ENCODE measurements at places on chromosomes 4 and X.
A peak's percentile ranks its signal among the peaks of the same experiment; 100 is the strongest.

DNA sequence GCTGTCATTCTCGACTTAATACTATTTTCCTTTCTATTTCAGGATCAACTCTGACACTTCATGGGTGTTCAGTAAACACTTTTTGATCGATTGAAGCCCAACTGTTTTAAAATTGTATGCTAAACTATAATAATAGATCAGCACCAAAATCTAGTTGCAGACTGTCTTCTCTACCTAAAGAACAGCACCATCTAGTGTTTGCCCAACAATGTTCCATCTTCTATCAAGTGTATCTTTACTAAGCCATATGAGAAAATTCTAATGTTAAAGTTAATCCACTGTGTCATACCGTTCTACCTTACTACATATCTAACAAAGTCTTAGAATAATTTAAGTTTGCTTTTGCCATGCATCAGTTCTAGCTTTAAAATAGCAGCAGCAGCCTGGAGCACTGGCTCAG, 113.0 kb upstream of the PRDX4 start:
- DNase-seq, result no peak

- peak; percentile 31 for DNase-seq
Observed at GRCh38 chr4:75673959-75674328, 733 bp upstream of the G3BP2 start.

DNA sequence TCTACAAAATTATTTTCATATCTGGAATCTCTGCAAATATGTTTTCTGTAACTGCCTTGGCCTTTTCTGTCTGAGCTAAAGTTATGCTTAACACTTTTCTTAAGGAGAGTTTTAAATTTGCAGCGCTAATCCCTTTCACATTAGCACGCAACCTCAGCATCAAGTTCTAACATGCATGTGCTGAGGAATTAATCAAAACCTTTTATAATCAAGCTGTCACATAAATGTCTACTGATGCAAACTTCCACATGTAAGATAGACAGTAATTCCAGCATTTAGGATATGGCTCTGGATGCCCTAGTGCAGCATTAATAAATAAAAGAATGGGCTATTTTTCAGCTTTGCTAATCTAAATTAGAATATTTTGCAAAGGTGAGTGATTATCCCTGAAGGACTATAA, 17.5 kb upstream of the NEIL3 start:
- no peak for DNase-seq

DNA sequence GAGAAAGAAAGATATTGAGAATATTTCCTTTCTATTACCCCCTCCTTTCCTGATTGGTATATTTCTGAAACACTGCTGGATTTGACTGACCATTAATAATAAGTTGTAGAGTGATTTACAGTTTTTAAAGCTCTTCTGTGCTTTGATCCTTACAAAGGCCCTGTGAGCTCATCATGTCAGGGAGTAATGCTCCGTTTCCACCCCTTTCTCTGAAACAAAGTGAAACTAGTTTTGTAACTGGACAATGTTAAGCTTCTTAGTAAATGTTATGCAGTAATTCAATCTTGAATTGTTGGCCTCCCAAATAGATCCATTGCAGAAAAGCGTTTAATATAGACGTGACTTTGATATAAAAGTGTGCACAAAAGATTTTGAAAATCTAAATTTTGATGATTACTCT, 190.1 kb upstream of the GNPDA2 start:
- DNase-seq, result no peak

GRCh38 chr4:39528061-39528465, 824 bp upstream of the UGDH start:
- no peak for DNase-seq

GRCh38 chr4:118076958-118077766, 42.9 kb downstream of the NDST3 start:
- peak; percentile 40 for DNase-seq
